ENCODE measurements at places on chromosomes 2 and 18.

GRCh38 chr18:49638891-49639557 lies 77.2 kb downstream of the LIPG start:
- DNase-seq = no peak

DNA sequence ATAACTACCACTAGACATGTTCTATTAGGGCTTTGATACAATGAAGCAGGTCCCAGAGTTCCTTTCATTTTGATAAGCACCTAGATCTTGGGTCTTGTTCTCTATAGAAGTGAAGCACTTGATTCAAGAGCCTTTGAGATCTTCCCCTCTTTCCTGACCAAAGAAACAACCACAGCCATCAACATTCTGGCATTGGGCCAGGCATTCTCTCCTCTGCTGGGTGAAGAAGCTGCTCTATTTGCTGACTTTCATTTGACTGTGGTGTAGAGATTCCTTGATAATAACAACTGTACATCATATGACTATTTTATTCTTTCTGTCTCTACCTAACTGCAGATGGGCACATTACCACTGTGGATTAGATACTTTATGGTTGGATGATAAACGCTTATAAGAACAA lies 96.6 kb upstream of the LYPD1 start:
- DNase-seq = no peak

DNA sequence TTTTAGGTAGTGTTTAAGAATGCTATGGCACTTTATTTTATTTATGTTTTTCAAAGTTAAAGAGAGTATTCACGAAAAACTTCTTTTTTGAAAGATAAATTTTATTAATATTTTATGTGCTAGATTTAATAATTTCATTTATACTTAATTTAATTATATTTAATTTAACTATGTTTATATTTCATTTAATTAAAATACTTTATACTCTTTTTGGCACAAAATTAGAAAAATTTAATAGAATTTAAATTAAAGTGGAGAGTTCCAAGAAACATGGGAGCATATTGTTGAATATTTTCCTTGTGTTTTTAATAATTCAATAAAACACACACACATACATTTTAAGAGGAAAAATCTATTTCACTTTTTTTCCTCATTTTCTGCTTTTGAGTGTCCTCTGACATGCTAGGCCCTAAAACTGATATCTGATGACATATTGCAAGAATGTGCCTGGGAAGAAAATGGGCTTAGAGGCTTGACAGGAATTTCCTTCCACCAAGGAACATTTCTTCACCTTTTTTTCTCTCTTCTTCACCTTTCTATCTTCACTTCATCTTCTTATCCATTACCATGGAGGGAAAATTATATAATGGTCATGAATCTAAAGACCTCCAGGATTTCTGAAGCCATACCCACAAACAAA lies 15.4 kb downstream of the ARHGAP28 start:
- DNase-seq = no peak

DNA sequence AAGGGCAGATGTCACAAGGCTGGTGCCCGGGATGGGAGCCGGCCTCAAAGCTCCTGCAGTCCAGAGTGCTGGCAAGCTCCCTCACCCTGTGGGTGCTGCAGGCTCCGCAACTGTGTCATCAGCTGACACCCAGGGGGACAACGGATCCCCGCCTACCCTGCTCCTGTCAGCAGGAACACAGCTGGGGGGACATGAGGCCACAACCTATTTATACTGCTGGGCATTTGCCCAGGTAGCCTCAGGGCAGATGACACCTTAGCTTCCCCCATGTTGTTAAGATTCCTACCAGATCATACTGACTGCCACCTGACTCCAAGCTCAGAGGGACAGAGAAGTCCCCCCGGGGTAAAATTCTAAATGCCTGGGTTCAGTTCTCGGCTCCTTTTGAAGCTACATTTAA lies 1.2 kb downstream of the ANKRD23 start:
- DNase-seq = no peak
